HT1080 (cell line): ENCODE measurements at places on chromosomes 1 and 21.

DNA sequence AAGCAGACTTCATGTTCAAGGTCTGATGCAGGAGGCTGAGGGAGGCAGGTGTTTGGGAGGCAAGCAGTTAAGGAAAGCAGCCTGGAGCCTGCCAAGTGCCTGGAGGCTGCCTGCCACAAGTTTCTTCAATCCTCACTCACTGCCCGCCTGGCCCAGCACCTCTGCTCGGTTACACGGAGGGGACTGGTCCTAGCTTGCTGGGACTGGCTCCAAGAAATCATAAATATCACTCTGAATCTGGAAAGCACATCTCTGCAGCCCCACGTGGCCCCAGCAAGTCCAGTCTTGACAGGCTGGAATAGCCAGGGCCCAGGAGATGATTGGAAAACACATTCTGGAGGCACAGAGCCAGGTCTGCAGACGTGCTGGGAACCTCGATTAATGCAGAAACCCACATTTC lies 83.9 kb downstream of the BCAR3 start:
- DNase-seq: no peak

- DNase-seq: peak; percentile 73
Measured at GRCh38 chr1:41101950-41102607, 80.6 kb upstream of the SLFNL1 start.

- no peak for DNase-seq
Measured at GRCh38 chr1:1421907-1422464, 910 bp upstream of the ANKRD65 start.

DNA sequence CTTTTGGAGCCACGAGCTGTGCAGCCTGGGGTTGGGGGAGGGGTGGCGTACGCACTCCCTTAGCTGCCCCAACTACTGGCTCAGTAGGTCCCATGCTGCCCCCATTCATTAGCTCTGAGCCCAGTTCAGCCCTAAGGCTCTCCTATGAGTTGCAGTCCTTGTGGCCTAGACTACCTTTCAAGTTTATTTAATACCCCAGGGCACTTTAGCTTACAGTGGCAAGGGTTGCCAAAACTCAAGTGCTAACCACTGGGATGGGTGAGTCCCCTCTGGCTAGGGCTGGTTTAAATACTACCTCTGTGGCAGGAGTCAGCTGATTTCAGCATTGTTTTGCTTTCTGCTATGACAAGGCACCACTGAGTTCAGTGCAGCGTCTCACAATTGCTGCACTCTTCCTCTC lies 118.2 kb downstream of the ODF2L start:
- no peak for DNase-seq

DNA sequence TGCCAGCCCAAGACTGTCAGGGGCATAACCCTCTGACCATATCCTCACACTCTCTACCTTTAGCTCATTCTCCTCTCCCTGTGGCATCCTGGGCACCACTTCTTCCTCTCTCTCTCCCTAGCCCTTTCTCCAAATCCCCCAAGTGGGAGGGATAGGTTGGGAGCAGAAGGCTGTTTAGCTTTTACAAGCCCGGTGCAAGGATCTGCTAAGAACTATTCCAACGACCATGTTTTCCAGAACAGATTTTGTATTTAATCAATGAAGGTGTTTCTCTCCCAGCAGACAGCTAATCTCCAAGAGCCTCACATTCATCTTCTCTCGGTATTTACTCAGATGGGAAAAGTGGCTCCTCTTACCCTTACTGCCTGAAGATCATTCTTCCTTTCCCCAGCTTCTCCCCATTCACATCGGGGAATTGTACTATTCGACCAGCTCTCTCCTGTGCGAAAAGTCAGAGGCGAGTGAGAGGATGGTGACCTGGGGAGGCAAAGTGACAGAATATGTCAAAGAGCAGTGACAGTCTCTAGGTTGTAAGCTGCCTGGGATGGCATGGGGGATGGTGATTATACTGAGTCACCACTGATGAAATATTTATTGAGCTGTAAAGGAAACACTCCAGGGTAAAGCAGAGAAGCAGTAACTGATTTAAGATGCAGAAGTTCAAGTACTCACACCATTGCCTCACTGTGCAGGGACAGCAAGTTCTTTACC lies 47.0 kb upstream of the RBM15 start:
- peak; percentile 23 for DNase-seq

GRCh38 chr1:204651843-204652421 lies 33.6 kb downstream of the LRRN2 start:
- no peak for DNase-seq

DNA sequence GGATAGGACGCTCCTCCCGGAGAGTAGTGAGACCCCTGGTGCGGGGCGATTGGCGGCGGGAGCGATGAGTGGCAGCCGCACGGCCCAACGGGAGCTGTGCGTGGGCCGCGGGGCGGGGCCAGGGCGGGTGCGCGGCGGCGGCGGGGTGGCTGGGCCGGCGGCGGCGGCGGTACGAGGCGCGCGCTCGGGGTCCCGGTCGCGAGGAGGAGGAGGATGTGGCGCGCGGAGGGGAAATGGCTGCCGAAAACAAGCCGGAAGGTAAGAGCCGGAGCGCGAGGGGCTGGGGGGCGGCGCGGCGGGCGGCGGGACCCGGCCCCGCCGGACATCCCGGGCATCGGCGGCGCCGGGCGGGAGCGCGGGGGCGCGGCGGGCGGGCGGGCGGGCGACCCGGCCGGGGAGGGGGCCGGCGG lies at the start of gene CAMTA1:
CAMTA1 (plus strand) TSS at position 137 of the 410 bp plus-strand sequence; CDS start at position 214, 77 bp downstream.
- DNase-seq: no peak

- DNase-seq: no peak
Measured at GRCh38 chr1:101924700-101925099, 72.0 kb downstream of the OLFM3 start.

DNA sequence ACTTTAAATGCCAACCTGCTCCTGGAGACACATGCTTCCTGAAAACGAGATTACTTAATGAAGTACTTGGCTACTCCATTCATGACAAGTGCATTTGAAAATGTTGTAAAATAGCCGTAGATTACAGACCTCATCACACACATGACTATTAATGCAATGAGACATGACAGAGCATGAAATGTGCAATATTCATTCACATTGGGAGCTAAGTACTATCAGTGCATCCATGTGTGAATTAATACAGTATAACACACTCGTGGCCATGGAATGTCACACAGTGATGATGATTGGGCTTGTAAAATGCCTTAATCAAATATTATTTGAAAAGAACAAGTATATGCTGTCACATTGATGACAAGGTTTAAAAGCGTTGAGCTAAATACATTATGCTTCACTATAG lies 407.0 kb downstream of the AMY1C start:
- DNase-seq: no peak

GRCh38 chr1:98086156-98086555 lies 165.3 kb upstream of the DPYD start:
- DNase-seq: peak; percentile 89

DNA sequence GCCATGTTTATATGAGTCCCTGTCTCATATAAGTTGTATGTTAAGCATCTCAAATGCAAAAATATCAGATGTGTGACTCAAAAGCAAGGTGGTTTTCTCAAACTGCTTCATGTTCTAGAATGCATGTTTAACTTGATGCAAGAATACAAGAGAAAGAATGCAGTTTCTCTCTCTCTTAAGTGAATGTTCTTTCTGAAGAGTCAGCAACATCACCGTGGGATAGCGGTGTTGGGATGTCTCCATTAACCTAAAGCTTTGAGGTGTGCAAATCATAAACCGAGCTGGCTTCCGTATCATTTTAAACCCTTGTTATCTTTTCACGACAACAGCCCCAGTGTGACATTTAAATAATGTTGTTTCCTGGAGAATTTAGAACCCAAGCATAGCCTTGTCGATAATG lies 48.4 kb upstream of the TARBP1 start:
- no peak for DNase-seq

GRCh38 chr1:208652296-208653160 lies 408.3 kb upstream of the PLXNA2 start:
- peak; percentile 84 for DNase-seq

DNA sequence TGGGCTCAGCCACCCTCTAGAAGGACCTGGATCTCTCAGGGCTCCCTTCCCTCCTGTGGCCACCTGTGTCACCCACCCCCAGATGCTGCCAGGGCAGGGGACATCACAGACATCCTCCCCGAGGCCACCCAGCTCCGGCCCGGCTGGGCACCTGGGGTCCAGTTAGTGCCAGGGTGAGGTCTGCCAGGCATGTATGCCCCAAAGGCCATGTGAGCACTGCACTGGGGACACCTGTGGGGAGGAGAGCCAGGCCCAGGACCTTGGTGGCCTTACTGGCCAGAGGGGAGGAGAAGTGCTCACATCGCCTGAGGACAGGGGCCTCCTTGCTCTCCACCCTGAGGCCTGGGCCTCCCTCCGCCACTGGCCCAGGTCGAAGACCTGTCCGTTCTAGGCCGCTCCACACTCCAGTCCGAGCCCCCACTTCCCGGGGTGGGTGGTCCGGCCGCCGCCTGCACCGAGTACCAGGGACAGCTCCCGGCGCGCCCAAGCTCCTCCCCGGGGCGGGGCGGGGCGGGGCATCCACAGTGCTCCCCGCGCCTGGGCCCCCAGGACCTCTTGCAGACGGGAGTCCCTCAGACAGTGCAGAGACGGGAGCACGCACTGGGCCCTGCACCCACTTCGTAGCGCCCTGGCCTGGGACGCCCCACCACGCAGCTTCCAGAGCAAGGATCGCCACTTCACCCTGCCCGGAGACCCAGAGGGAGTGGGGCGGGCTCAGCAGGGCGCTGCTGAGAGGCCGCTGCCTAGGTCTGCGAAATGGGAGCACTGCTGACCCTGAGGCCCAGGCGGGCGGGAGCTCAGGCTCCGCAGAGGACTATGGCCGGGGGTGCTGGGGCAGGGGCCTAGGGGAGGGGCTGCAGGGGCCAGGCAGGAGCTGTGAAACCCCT lies 34.3 kb upstream of the CCDC27 start:
- no peak for DNase-seq

- DNase-seq: no peak
Measured at GRCh38 chr1:217917281-217917887, 286.2 kb downstream of the SPATA17 start.

DNA sequence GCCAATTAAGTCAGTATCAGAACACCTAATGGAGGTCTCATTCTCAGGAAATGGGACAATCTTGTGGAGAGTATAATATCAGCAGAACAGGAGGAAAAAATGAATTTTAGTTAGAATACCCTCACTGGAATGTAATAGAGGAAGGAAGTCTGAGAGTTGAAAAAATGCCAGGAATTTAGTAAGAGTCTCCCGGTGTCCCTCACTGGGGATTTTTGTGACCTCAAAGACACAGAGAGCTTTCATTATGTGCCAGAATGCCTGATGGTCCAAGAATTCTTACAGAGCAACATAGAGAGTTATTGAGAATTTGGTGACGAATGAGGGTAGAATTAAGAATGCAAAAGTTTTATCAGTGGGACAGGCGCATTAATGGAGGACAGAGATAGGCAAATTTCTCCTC lies 443.5 kb upstream of the B3GALT2 start:
- no peak for DNase-seq

GRCh38 chr1:50272912-50273311 lies 150.3 kb downstream of the DMRTA2 start:
- DNase-seq: no peak

- DNase-seq: peak; percentile 56
Measured at GRCh38 chr1:187051618-187052232, 223.0 kb downstream of the PLA2G4A start.

- no peak for DNase-seq
Measured at GRCh38 chr1:67367370-67368045, 59.8 kb downstream of the IL12RB2 start.

DNA sequence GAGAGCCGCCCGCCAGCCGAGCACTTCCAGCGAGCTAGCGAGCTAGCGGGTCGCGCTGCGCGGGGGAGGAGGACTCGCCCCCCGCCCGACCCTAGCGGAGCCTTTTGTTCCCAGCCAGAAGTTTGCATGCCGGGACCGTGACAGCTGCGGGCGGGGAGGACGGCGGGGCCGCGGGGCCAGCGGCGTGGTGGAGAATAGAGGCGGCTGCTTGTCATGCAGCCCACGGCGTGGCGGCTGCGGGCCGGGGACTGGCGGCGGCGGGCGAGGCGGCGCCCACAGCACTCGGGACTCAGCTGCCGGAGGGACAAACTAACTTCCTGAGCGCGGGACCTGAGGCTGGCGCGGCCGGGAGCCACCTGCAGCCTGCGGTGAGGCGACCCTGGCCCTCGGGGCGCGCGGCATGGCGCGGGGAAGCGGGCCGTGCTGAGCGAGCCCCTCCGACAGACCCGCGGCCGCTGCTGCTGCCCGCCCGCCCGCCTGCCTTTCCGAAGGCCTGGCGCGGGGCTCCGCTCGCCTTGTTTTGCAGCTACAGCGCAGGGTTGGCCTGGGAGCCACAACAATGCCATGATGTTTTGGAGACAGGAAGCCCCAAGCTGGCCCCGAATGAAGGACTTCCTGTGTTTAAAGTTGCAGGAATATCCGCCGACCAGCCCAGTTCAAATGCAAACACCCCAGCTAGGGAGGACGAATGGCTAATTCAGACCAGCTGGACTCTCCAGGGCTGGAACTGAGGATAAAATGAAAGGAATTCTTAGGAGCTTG lies 82.2 kb upstream of the BMP8A start:
- peak; percentile 55 for DNase-seq

GRCh38 chr21:29221253-29221744 lies 77.4 kb upstream of the BACH1 start:
- peak; percentile 85 for DNase-seq

DNA sequence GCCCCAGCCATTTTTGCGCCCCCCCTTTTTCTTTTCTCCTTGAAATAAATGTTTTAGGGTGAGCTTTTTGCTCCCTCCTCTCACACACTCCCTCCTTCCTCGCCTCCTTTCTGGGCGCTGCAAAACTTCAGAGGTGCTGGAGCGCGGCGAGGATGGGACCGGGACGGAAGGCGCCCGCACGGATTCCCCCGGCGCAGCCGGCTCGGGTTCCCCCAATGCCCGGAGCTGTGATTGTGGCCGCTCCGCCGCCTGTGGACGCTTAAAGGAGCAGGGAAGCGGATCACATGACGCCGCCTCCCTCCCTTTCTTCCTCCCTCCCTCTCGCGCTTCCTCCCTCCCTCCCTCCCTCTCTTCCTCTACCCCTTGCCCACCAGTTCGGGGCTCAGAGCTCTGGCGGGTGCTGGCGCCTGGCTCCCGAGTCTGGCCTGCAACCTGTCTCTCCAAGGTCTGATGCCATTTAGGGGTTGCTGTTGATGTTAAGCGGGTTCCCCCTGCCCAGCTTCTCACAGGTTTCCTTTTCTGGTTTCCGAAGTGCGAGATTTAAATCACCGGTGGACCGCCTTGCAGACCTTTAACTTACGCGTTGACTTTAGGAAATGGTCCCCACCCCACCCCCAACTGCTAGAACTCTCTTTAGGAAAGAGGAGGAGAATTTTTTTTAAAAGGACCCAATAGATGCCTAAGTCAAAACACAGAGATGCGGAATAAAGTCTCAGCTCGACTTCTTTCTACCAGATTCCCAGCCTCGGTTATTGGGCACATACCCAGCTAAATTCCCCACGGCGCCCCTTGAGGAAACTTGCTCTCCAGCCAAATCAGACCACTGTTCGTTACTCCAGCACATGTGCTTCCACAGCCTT lies at the start of gene WLS:
WLS (minus strand) TSS at position 235 of the 860 bp plus-strand sequence; CDS start at position 11, 224 bp downstream.
- DNase-seq: peak; percentile 83
